ENCODE measurements at places on chromosomes 13 and 19.

DNA sequence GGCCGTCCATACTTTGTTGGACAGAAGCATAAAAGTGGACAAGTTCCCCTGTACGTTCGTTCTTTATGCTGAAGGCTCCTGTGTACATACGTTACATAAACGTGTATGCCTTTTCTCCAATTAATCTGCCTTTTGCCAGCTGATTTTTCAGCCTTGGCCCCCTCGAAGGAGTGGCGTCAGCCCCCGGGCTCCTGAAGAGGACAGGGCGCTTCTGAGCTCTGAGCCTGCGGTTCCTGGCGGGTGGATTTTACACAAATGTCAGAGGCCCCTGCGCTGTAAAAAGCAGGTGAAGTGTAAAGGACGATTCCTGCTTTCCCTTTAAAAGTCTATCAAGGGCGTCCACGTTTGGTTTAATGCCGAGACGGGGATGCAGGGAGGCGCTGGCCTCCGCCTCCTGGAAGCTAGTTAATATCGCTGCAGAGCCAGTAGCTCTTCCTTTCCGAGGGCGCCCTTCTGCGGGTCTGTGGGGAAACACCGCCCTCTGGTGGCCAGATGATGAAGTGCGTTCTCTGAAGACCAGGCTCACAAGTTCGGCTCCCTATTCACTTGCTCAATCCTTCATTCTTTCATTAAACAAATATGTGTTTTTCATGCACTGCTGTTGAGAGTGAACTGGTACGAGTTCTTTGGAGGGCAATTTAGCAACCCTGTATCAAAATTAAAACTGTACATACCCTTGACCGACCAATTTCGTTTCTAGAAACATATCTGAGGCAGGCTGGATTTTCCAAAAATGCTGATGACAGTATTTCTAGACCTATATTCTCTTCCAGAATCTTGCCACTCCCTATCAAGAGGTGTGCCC lies 62.0 kb downstream of the GPR12 start:
- peak; percentile 76 for DNase-seq

DNA sequence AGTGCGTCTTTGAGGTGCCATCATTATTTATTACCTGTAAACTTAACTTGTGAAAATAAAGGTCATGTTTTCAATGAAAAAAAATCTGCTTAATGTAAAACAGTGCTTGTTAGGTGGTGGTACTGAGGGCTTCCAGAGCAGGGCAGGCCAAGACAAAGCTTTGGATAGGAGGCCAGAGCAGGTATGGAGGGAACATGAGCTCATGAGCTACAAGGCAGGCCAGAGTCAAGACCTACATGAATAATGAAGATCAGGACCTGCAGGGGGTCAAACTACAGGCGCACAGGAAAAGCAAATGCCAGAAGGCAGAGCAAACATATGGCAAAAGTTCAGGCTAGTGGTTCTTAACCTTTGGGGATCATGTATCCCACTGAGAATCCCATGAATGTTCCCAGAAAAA lies 343.5 kb downstream of the GPC5 start:
- no peak for DNase-seq

GRCh38 chr13:26372747-26373146 lies 118.8 kb downstream of the CDK8 start:
- no peak for DNase-seq

DNA sequence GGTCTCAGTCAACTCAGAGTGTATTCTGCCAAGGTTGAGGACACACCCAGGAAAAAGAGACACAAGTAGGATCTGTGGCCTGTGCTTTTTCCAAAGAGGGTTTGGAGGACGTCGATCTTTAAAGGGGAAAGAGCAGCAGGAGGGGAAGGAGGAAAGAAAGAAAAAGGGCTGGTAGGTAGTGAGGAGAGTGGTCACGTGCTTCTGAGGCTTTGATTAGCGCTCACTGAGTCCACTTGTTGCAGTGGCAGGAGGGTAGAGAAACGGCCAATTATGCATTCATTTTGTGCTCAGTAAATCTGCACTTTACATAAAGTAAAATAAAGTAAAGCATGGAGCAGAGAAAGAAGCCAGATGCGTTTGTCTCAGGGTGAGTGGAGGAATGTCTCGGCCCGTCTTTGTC lies 126.0 kb upstream of the VSTM2B start:
- no peak for DNase-seq

DNA sequence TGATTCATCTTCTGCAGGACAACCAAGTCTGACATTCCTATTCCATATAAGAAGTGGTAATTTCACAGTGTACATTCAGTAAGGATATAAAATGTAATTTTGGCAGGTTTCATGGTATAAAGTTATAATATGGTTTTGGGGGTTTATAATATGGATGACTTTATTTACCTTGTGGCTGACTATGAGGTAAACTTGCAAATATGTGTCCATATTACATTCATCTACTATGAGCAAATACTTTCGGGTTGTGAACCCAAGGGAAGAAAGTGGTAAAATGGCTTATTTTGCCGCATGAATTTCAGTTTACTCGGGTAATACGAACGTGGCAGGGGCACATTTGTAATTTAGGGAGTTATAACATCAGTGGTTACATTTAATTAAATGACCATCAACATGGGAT lies 86.7 kb upstream of the TNFSF11 start:
- DNase-seq = no peak
